Neural cell (in vitro differentiated cells): ENCODE measurements at places on chromosomes 2 and 18. TPM values are rescaled to one million over a fixed set of nuclear protein-coding genes. Genes with fewer than 3 reads are reported as not detected.

Gene EVX2
- polyA plus RNA-seq, result not detected in 2 replicates

Gene B3GNT2
- 4.2 and 5.8 TPM in 2 replicates for polyA plus RNA-seq

Gene TSGA10
- polyA plus RNA-seq, result 8.0 and 12.5 TPM in 2 replicates

Gene CHRNG
- polyA plus RNA-seq, result not detected in 2 replicates

Gene PFN4
- 1.3 TPM in 1 of 2 replicates, not detected in the other for polyA plus RNA-seq

Gene DSC3
- polyA plus RNA-seq, result 0.10 TPM in 1 of 2 replicates, not detected in the other

Gene SIX3
- polyA plus RNA-seq, result 8.7 and 9.8 TPM in 2 replicates

Gene IL36A
- not detected in 2 replicates for polyA plus RNA-seq

Gene PIEZO2
- 0.12 and 0.30 TPM in 2 replicates for polyA plus RNA-seq

Gene EGR4
- 0.90 TPM in 1 of 2 replicates, not detected in the other for polyA plus RNA-seq

Gene CHST9
- 0.18 and 0.32 TPM in 2 replicates for polyA plus RNA-seq

Gene GPR39
- polyA plus RNA-seq, result 0.90 and 1.1 TPM in 2 replicates

Gene GAREM2
- polyA plus RNA-seq, result 3.2 and 3.9 TPM in 2 replicates
